ENCODE measurements at places on chromosomes 5 and 9. TPM values are rescaled to one million over a fixed set of nuclear protein-coding genes. Genes with fewer than 3 reads are reported as not detected.

CCDC171 gene
- total RNA-seq, result 2.4 TPM

P4HA2 gene
- 15.1 TPM for total RNA-seq

MCC gene
- 7.6 TPM for total RNA-seq

TMEM167A gene
- total RNA-seq, result 144 TPM

FBP2 gene
- not detected for total RNA-seq

SLC2A8 gene
- 38.4 TPM for total RNA-seq

MYMK gene
- not detected for total RNA-seq

TEK gene
- total RNA-seq, result 1.8 TPM

RC3H2 gene
- total RNA-seq, result 49.0 TPM

PCDHGB5 gene
- total RNA-seq, result 3.8 TPM

ADGRV1 gene
- total RNA-seq, result 55.4 TPM

GCNT4 gene
- 0.63 TPM for total RNA-seq
